ENCODE measurements at places on chromosomes 7 and 10.
A peak's percentile ranks its signal among the peaks of the same experiment; 100 is the strongest.

DNA sequence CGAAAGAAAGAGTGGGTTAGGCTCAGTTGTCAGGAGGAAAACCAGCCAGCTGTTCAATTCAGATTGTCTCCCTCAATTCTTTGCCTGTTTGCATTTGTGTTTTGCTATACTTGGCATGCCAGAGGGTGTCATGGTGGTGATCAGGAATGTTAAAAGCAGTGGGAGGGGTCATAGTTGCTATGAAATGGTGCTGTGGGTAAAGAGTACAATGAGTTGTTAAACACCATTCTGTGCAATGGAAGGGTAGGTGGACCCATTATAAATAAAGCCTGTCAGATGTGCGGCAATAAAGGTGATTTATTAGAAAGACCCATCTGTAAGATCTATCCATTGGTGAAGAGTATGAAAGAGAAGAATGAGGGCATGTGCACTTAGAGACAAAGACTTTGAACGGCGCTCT, 82.2 kb downstream of the MRPL32 start:
- no peak for DNase-seq

GRCh38 chr10:133058331-133059092, 29.2 kb upstream of the ADGRA1 start:
- no peak for DNase-seq

- DNase-seq, result no peak
Observed at GRCh38 chr7:23404546-23405239, 65.6 kb downstream of the IGF2BP3 start.

DNA sequence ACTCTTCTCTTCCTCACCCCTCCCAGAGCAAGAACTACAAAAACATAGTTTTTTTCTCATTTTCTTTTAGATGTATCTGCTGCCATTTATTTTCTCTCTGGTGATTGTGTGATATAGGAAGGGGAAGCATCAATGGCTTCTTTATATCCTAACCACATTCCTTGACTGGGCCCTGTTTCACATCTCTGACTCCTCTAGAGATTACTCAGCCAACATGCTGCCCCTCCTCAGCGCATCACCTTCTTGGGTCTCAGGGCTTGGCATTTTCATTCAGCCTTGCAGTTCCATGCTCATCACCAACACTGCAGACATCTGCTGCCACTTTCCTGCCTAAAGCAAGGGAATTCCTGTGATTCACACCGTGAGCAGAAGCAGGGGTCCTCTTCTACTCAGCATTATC, 705.5 kb downstream of the AUTS2 start:
- no peak for DNase-seq

GRCh38 chr10:117884592-117884991, 162.1 kb downstream of the RAB11FIP2 start:
- DNase-seq, result no peak

DNA sequence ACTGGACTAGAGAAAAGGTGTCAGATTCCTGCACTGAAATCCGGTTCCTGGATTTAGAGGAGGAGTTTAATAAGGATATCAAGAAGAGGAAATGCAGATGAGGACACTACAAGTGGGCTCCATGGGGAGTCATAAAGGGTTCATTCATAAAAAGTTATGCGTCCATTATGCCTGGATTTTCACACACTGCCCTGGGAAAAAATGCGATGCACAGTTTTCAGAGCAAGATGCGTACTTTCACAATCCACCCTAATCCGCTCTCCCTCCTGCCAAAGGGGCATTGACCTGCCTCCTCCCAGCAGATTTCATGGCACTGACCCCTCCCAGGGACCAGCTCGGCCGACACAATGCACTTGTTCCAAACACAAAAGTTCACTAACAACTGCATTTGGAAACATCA, 42.2 kb upstream of the OPALIN start:
- no peak for DNase-seq

DNA sequence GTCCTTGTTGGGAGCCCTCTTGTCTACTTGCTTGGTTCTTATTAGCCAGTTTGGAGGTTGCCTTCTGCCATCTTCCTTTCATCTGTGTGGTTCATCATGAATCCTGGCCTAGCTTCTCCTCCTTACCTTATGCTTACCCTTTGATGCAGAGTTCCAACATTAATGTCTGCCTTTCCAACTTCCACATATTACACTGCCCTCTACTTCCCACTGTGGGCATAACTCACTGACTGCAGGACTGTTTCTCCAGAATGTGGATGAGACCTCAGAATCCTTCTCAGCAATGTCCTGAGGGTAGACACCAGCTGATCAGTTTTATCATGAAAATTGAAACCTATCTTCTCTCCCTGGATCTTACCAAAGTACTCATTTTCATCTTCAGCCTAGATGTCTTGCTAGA, 491.0 kb downstream of the LRMDA start:
- DNase-seq, result no peak

DNA sequence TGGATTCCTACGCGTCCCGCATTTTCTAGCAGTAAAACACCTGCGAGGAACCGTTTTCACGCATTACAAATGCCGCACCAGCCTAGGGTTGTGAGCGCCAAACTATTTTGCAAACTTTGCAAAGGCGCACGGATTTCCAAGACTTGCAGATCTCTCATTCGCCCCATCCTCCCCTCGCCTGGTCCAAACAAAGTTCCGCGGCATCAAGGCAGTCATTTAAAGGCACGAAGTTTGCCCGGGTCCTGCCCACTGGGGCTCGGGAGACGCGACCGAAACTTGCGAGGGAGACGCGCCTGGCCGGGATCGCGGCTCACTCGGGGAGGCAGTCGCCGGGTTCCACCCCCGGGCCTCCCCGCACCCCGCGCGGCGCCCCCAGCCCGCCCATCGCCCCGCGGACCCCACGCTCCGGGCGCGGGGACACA, 613 bp downstream of the USP6NL start:
- DNase-seq, result no peak

DNA sequence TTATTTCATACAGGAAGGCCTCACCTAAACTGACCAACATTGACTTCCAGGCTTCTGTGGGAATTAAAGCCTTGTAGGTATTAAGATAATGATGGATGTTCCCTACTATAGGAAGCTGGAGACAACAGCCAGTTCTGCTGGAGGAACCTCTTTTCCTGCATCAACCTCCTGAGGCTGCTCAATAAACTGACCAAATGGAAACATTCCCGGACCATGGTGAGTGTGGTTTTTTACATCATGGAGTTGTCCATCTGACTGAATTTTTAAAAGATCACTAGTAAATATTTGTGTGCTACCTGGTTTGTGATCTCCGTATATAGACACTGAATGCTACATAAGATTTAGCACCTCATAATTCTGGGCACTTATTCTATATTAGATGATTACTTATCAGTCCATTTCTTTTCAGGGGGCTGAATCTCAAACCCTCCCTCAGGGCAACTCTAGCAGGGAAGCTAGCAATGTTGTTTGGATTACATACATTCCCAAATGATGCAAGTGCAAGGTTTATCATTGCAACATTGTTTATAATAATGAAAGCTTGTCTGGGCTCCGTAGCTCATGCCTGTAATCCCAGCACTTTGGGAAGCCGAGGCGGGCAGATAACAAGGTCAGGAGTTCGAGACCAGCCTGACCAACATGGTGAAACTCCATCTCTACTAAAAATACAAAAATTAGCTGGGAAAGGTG, 21.5 kb upstream of the SMKR1 start:
- no peak for DNase-seq

GRCh38 chr10:132001238-132001972, 19.7 kb upstream of the BNIP3 start:
- no peak for DNase-seq

DNA sequence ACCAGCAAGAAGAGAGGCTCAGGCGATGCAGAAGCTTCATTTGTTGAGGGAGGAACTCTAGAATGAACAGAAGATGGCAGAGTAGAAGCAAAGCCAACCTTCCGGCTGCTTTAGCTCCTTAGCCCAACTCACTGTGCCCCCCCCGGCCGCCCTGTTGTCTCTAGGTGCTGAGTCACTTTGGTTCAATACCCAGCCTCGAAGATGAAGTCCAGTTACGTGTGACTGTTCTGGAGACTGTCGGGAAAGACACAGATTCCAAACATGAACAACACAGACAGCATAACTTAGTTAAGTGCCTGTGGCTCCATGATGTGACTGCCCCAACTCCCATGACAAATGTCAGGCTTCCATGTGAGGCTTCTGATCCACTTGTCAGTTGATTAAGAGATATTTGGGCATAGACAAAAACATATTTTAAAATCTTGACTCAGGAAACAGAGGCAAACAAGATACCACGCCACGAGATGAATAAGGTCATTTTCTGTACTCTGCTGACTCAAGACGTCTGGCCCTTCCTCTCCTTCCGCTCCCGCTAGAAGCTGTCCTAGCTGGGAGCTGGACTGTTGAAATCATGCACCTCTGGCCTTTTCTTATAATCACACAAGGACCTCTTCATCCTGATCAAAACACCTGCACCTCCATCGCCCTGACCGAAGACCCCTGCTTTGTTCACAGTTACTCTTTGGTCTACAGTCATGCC, 199.3 kb downstream of the FRMD4A start:
- no peak for DNase-seq

GRCh38 chr10:132690401-132690800, 95.5 kb downstream of the NKX6-2 start:
- no peak for DNase-seq

GRCh38 chr10:97532935-97533671, 34.4 kb downstream of the UBTD1 start:
- no peak for DNase-seq

GRCh38 chr7:36736899-36737211, 12.6 kb upstream of the AOAH start:
- no peak for DNase-seq

DNA sequence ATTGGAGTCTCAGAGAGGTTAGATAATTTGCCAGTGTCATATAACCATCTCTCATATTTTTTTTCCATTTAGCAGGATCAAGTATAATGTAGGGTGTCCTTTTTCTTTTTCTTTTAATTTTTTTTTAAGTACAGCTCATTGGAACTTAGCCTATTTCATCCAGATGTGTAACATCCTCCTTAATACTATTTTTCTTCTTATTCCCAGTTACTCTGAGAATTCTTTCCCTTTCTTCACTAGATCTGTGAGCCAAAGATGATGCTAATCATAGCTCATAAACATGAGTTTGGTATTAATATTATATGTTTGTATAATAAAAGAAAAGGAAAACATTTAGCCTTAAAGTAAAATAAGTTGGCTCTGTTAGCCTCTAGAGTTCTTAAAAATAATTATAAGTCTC, 32.8 kb downstream of the PPP1R9A start:
- no peak for DNase-seq

GRCh38 chr10:34804306-34804705, 10.8 kb downstream of the PARD3 start:
- DNase-seq, result no peak

DNA sequence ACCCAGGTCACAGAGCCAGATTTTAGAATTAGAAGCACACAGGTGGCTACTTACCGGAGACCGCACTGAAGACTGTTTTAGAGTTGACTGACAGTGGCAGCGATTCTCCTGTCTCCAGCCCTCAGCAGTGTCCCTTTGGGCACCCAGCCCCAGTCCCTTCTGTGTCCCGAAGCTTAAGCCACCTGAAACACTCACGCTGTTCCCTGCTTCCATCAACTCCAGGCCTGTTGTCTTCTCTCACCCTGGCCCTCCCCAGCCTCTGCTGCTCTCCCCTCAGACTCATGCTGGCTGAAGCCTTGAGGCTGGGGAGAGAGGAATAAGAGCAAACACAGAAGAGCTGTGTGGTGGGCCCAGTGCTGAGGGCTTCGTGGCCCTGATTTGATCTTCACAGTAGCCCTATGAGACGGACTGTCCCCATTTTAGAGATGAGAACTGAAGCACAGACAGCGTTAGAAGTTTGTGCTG, 10.6 kb downstream of the SAP25 start:
- DNase-seq, result no peak

- DNase-seq, result no peak
Observed at GRCh38 chr7:98855610-98856422, 14.0 kb downstream of the TMEM130 start.

DNA sequence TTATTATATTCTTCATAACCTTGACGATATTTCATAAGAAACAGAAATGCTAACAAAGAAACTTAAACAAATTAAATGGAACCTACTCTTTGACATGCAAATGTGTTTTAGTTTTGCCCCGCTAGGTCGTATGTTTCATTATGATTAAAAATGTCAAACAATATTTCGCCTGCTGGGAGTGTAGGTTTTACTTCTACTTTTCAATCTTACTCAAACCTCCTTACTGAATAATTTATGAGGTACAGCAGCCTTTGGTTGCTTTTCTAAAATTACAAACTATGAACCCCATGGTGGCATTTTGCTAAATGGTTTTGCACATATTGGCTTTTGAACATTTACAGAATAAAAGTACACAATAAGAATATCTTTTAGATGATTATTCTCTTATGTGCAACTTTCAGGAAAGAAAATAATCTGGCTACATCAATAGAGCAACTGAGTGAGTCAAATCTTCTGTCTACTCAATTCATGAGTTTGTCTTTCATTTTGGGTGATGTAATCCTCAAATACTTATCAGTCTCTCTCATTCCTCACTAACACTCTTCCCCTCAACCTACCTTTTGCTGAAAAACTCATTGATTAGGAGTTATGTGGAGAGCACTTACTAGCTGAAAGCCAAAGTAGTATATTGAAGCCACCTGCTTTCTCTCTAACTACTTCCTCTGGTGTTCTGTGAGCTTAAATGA, 1226.4 kb downstream of the XPNPEP1 start:
- no peak for DNase-seq

GRCh38 chr7:116436305-116436826, 63.2 kb upstream of the CAV2 start:
- no peak for DNase-seq

GRCh38 chr7:17773289-17773626, 167.0 kb downstream of the SNX13 start:
- no peak for DNase-seq

GRCh38 chr10:1551636-1552338, 185.5 kb downstream of the ADARB2 start:
- peak; percentile 19 for DNase-seq

- DNase-seq, result no peak
Observed at GRCh38 chr10:104807581-104808310, 166.7 kb downstream of the SORCS3 start.

- no peak for DNase-seq
Observed at GRCh38 chr7:31408140-31408729, 67.7 kb upstream of the NEUROD6 start.

DNA sequence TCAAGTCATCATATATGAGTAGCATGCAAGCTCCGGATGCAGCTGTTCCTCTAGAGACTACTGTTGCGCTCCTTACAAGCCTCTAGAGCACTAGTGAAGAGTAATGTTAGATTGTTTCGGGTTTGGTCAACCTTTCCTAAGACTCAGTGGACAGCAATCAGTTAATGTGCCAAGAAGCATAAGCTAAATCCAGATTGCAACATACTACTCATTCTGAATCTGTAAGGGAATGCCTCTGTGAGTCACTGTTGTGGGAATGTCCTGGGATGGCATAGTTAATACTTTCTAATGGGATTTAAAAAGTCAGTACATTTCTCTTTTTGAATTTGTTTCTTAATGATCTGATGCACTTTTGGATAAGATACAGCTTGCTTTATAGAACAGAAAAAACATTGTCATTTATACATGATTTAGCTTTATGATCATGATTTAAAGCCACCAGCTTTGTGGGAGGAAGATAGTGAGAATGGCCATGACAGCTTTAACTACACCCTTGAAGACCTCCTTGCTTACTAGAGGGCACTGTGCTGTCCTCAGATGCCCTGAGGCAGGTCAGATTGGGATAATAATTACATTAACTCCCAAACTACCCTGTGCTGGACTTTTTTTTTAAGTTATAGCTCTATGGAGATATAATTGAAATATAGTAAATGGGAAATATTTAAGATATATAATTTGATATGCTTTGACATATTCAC, 138.4 kb downstream of the SDK1 start:
- DNase-seq, result no peak

Data from NCI-H2171 treated with DMSO at 0.1 percent for 48 hours (cell line).